ENCODE measurements at places on chromosomes 3 and 15.

- no peak for DNase-seq
These were observed 45.9 kb upstream of the ATP1B3 start for GRCh38 chr3:141830508-141830907.

GRCh38 chr3:150073513-150073912 lies 102.8 kb upstream of the PFN2 start:
- DNase-seq, result no peak

GRCh38 chr3:169952045-169952444 lies 14.6 kb upstream of the SEC62 start:
- no peak for DNase-seq

GRCh38 chr3:42685363-42685881 lies at the start of gene KLHL40:
Gene KLHL40, plus strand, starts transcription at chr3:42685537. Its CDS starts 82 bp downstream, at chr3:42685619.
- DNase-seq, result no peak

DNA sequence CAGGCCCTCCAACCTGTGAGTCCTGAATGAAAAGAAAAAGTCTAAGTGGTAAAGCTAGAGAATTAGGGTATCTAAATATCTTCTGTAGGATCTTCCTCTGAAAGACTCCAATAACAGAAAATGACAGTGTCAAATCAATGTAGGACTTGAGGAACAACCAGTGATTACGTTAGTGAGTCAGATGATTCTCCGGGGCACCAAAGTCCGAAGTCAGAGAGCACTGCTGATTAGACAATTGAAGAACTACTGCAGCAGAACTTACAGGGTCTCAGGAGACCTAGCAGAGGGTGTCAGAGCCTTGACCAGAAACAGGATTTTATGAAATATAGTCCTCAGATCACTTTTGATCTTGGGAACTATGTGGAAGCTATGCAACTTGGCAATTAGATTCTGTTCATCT lies 605.8 kb downstream of the EPHA3 start:
- no peak for DNase-seq

DNA sequence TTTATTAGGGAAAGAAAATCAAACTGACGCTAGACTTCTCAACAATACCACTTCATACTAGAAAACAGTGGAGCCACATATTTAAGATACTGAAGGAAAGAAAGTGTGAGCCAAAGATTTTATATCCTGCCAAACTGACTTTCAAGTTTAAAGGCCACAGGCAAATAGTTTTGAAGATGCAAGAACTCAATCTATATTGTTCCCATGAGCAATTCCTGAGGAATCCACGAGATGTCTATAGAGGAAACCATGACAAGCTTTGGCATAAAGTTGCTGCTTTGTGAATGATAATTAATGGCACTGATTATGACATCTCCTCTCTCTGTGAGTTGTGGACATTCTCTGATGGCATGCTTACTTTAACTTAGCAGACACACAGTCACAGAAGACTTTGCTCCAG lies 276.1 kb upstream of the GOLGA6L4 start:
- DNase-seq, result no peak

- DNase-seq, result no peak
These were observed 59.4 kb upstream of the ATP2C1 start for GRCh38 chr3:130834476-130834875.

DNA sequence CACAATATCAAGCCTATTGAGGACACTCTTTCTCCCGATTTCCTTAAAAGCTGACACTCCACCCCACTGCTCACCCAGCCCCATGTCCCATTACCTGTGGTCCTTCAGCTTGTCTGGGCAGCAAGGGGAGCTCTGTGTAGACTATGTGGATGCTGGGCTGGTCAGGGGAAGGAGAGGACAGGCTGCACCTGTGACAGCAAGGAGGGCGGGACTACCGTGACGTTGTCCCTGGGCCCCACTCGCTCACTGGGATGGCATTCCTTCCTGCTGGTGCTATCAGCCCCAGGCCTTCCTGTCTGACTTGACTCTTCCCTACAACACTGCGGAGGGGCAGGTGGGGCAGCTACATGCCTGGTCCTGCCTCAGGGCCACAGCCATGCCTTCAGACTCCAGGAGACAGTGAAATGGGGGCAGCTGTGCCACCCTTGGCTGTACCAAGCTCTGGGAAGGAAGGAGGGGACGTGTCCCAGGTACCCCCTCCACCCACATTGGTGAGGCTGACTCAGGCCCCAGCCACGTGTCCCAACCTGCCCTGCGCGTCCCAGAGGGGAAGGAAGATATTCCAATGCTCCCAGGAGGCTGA lies at the start of gene TMEM40:
TSS of gene TMEM40 (minus strand) at position 163 of the 583 bp plus-strand sequence. CDS start 9,427 bp downstream, outside the sequence.
- DNase-seq, result peak; percentile 74

DNA sequence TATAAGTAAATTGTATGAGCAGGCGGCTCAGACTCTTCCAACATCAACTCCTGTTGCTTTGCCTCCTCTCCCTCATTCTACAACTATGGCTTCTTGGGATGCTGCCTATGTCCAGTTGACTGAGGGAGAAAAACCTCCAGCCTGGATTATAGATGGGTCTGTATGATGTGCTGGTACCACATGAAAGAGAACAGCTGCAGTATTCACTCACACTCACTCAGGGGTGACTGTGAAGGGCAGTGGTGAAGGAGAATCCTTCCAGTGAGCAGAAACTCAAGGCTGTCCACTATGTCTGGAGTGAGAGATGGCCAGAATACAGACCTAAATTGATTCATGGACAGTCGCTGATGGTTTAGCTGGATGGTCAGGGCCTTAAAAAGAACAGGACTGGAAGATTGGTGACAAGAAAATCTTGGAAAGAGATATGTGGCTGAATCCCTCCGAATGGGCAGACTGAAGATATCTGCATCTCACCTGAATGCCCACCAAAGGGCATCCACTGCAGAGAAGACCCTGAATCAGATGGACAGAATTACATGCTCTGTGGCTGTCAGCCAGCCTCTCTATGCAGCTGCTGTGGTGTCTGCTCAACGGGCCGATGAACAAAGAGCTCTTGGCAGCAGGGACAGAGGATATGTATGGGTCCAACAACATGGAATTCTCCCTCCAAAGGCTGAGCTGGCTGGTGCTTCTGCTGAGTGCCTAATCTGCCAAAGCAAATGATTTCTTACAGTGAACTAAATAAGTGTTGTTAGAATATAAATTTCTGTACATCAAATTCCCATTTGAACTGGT lies 1.9 kb upstream of the BCL2L10 start:
- DNase-seq, result no peak

DNA sequence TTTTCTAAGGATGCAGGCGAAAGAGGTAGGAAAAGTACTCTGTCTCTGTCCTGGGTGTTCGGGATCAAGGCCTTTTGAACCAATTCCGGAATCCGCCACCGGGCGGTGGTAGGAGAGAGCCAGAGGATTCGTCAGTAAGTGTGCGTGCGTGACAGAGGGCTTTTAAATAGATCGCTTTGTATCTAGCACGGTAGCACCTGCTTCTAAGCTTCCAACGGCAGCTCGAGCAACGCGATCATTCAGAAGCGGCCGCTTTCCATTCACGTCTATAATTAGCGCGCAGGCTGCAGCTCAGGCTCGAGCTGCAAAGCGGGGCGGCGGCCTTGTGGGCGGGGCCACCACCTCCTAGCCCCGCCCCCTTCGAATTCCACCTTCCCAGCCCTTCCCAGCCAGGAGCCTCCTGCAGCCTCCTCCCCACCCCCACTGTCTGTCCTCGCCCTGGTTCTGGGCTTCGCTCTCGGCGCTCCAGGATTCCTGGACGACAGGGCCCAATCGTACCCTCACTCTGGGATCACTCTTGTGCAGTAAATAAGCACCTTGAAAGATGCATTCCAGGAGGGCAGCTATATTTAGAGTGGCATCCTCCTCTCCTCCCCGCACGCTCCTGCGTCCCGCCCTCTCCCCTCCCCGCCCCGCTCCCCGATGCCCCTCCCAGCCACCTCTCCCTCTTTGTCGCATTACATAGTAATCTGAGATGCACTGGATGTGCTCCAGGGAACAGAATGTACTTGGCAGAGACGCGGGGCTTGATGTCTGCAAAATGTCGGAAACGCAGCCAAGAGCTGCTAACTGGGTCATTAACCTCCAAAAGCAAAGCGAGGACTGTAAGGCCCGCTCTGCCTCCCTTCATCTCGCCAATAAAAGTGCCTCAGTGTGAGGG lies 224.1 kb upstream of the TPRG1 start:
- DNase-seq, result peak; percentile 96

- no peak for DNase-seq
These were observed 23.6 kb downstream of the TM4SF4 start for GRCh38 chr3:149497966-149498670.

- no peak for DNase-seq
These were observed 5.7 kb downstream of the RASL12 start for GRCh38 chr15:65062061-65062460.

DNA sequence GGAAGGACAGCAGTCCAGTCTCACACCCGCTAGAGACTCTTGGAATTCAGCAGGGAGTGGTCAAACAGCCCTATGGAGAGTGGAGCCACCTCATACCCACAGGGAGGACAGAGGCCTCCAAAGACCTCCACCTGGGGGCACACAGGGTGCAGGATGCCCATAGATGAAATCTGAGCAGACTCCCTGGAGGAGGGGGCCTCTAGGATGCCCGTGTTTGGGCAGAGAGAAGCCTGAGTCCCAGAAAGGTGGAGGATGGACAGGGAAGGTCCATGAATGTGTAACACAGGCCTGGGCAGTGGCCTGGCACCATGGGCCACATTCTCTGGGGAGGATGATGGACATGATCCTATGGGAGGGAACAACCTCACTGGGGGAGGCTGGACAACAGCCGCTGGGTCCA lies 21.7 kb downstream of the DUSP7 start:
- DNase-seq, result no peak

DNA sequence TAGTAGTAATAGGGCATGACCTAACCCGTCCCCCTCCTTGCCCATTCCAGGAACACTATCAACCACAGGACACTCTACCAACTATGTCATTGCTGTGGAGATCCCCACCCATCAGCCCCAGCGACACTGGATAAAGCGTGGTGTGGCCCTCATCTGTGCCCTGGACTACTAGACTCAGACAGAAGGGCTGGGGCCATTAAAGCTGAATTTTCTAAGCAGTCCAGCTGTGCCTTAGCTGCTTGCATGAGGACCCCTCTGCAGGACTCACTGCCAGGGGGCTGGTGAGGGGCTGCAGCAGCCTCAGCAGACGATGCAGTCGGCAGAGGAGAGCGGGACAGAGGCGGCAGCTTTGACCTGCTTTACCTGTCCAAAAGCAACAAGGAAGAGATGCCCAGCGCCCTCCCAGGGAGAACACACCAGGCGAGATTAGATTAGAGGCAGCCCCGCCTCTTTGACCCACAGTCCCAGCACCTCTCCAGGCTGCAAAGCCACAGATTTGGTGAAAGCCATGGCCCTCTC lies 44.6 kb downstream of the SEMA3G start:
- no peak for DNase-seq

- DNase-seq, result no peak
These were observed 119.9 kb downstream of the CACNA1D start for GRCh38 chr3:53614307-53614706.

- DNase-seq, result no peak
These were observed 92.5 kb upstream of the MBNL1 start for GRCh38 chr3:152176241-152176640.

GRCh38 chr15:46676233-46677206 lies 1040.8 kb upstream of the SEMA6D start:
- DNase-seq, result no peak

GRCh38 chr3:77323626-77324025 lies 283.7 kb downstream of the ROBO2 start:
- DNase-seq, result no peak

- no peak for DNase-seq
These were observed 368.9 kb upstream of the PLSCR5 start for GRCh38 chr3:146974001-146974400.

Data from urinary bladder (tissue), 4 donors.